ENCODE measurements at places on chromosomes 1 and 21.

DNA sequence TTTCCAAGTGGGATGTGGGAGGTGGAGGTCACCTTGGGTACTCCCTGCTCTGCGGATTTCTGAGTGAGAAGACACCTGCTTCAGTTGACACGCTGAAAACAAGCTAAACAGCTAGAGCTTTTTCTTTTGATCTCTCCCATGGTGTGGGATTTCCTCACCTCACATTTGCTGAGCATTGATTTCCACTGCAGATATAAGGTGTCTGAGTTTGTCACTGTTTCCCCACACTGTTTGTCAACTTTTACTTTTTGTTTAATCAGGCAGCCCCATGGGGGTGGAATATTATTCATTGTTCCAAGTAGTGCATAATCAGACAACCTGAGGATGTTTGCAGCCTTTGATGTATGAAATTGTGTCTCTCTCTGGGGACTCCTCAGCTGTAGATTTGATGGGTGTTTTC, 49.5 kb downstream of the FASLG start:
- DNase-seq: no peak

GRCh38 chr1:91778964-91779363, 107.0 kb downstream of the TGFBR3 start:
- no peak for DNase-seq

GRCh38 chr1:159007726-159008125, 2.0 kb upstream of the IFI16 start:
- DNase-seq: no peak

GRCh38 chr1:70247768-70248167, 26.6 kb downstream of the SRSF11 start:
- DNase-seq: no peak

DNA sequence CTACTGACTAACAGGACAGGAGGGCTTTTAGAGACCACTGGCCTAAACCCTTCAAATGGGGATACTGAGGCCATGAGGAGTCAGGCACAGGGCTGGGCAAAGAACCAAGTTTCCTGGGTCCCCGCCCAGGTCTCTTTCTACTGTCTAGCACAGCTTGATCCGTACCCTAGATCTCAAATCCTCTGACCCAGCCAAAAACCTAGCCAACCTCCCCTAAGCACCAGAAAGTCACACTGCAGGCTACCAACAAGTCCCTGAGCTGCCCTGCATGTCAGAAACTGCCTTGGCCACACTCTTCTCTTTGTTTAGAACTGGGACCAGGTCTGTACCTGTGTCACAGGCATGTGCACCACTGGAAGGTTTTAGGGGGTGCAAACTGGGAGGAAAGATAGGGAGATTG, 33.6 kb downstream of the AHDC1 start:
- no peak for DNase-seq

DNA sequence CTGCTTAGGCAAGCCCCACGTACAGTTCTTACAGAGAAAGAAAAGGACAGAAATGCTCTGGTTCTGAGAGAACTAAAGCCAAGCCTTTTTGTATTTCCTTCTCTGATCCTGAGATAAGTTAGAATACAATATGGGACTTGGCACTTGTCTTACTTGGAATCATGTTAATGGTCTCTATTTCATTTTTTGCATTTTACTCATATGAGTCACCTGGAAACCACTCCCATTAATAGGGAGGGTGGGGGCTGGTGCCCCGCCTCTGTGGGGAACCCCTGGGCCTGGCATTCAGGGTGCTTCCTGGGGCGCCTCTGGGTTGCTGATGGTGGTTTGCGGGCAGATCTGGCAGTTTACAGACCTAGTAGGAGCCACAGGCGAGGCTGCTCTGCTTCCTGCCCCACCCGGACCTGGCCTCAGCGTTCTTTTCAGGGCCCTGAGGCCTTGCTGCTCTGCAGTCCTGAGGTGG, 26.7 kb downstream of the TSPAN2 start:
- peak; percentile 94 for DNase-seq

GRCh38 chr1:117631359-117632160, 25.7 kb downstream of the TENT5C start:
- no peak for DNase-seq

GRCh38 chr1:74145086-74145485, 52.9 kb downstream of the LRRIQ3 start:
- no peak for DNase-seq

DNA sequence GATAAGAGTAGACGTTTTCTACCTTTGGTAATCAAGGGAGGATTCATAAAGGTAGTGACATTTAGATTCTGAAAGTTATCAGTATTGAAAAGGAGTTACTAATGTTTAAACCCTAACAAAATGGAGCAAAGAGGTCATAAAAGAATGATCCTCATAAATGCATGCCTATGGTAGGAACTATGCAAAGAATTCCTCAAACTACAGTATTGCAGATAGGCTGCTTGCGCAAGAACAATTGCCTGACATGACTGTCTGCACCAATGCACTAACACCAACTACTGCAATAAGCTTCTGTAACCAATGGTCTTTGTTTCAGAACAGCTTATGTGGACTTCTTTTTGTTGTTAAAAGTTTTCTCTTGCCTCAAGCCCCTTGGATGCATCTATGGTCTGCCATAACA, 597.3 kb upstream of the ADGRL4 start:
- DNase-seq: no peak

DNA sequence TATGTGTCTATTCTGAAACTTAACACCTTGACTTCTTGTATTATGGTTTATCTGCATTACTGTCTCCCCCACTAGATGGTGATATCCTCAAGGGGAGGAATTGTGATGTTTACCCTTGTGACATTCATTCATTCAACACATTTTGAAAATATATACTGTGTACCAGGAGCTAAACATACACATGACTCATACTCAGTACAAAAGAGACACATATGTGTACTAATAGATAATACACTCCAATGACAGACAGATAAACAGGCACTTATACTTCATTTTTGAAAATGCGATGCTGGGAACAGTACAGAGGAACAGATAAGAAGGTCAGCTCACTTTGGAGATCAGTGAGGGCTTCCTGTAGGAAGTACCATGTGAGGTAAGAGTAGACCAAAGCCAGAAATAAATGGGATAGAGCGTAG, 8.9 kb upstream of the RAB3GAP2 start:
- no peak for DNase-seq

GRCh38 chr21:33908760-33909159, 6.8 kb downstream of the ATP5PO start:
- no peak for DNase-seq

DNA sequence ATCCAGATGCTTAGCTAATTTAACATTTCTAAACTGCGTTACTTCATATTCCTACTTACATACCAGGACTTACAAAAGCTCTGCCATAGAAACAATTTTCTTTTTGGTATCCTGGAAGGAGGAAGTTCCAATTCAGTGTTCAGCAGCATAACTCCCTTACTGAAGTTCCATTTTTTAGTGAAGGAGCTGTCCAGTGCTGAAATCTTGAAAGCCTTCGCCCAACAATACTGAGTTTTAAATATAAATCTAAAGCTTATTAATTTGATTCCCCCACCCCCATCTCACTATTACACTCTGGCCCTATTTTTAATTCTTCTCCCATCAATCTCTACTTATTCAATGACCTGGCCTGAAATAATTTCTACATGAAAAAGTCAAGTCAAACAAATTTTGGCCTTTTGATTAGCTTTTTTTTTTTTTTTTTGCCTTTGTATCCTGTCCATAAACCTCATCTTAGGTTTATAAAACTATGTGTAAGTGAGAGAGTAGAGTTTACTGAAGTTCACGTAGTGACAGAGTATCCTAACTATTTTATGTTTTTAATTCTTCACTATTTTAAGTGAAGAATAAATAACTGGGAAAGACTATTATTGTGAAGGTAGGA, 323.0 kb upstream of the PLD5 start:
- no peak for DNase-seq

DNA sequence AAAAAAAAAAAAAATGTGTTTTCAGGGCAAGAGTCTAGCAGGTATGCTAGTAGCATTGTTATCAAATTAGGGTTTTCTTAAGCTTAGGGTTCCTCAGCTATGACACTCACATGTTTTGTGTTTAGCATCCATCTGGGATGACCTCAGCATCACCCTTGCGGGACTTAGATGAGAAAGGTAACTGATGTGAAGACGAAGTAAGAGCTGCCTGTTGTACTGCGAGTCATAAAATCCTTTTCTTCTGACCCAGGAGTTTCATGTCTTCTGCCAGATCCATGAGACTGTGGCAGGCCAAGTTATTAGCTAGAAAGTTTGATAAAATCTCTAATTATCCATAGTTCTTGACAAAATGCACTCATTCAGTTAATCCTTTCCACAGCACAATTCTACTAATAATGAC, 1251.1 kb downstream of the AMY1C start:
- DNase-seq: no peak

DNA sequence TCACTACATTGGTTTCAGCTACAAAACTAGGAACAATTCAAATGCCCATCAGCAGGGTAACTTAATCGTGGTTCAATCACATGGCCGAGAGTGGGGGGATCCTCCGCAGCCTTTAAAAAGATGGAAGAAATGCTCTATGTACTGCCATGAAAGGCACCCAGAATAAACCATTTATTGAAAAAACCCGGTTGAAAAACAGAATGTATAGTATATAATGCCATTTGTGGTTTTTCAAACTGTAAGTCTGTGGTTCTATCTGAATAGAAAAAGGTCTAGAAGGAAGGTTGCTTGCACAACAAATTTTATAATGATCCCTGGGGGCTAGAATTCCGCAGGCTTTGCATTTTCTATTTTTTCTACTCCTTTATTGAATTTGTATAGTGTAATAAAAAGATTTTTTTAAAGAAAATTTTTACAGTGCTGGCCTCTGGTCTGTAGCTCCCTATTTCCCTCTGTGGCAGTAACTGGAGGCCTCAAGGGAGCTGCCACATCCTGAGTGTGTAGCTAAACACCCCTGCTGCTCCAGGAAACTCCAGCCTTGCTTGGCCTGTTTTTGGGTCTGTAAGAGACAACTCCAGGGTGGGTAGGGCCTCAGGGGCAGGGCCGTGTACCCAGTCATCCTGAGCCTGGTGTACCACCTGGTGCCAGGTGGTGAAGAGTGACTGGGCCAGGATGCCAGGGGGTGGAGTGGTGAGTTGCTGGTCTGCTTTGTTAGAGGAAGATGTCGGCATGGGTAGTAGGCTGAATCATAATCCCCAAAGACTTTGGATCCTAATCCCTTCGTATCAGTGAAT, 51.5 kb upstream of the EPS8L3 start:
- no peak for DNase-seq

- peak; percentile 26 for DNase-seq
Measured at GRCh38 chr1:36321119-36321951, 2.1 kb downstream of the EVA1B start.

DNA sequence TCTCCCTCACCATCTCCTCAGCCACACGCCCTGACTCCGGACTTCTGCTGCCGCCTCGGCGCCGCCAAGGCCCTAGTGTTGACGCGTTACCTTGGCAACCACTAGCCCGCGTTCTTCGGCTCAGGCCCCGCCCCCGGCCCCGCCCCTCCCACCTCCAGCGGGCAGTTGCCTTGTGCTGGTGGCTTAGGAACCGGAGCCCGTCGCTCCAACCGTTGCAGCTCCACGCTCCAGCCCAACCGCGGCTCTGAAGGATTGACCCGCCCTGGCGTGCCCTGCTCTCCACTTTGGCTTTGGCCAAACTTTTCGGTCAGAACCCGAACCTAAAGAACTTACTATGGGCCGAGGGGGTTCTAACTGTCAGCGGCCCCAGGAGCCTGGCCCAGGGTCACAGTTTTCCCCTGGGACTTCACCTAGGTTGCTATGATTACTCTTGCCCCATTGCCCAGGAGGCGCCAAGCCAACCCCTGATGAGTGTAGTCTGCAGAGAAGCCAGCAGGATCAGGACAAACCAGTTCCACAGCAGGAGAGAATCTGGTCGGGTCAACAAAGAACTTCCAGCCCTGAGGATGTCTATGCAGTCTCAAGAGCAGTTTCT, at the start of gene CFAP45:
Gene CFAP45 (minus strand): TSS at position 80 of the 595 bp plus-strand sequence. CDS start 67 bp downstream, at position 13.
- peak; percentile 81 for DNase-seq

- no peak for DNase-seq
Measured at GRCh38 chr1:24470592-24470991, 32.0 kb upstream of the RCAN3 start.

- DNase-seq: no peak
Measured at GRCh38 chr1:31799895-31800673, 15.7 kb downstream of the SPOCD1 start.

DNA sequence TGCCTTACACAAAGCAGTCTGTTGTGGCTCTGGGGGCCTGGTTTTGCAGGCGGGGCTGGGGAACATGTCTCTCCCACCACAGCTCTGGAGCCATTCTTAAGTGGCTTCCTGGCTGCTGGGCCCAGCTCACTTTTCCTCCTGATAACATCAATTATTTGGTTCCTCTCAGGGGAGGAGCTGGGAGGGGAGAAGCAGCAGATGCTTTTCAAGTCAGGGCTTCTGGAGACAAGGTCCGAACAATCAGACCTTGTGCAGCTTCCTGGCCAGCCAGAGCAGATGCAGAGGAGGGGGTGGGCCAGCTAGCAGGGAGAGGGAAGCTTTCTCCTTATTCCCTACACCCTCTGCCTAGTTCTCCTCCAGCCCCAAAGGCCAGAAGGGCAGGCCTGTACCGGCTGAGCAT, 3.7 kb upstream of the PAQR6 start:
- no peak for DNase-seq

DNA sequence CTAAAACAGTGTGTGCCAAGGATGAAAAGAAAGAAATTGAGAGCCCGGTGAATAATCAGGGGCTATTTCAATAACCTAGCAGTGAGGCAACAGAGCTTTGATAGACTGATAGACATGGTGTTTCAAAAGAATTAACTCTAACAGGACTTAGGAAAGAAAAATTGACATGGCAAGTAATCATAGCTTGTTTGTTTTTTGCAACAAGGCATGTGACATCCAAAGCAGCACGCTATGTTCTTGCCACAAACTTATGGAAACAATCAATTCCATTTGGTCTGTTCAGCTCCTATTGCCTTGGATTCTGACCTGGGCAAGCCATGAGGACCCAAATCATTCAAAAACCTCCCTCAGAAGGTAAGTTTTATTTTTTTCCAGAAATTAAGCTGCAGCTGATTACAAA, 608.5 kb downstream of the SMYD3 start:
- DNase-seq: no peak

- no peak for DNase-seq
Measured at GRCh38 chr1:199725002-199725565, 302.4 kb upstream of the NR5A2 start.

GRCh38 chr1:42962641-42963377, 4.1 kb upstream of the SLC2A1 start:
- DNase-seq: no peak

DNA sequence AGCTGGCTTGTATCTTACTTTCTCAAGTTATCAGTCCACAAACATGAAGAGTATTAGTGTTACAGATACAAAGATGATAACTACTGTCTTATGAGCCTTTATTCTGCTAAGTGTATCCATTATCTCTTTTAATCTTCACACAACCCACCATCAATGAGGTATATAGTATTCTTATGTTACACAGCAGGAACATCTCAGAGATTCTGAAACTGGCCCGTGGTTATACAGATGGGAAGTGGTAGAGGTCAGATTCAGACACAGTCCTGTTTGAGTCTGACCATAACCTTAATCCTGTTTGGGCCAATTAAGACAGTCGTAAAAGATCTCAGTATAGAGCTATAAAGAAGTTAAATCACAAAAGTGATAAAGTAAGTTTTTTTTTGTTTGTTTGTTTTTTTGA, 5.1 kb upstream of the TMEM269 start:
- no peak for DNase-seq

DNA sequence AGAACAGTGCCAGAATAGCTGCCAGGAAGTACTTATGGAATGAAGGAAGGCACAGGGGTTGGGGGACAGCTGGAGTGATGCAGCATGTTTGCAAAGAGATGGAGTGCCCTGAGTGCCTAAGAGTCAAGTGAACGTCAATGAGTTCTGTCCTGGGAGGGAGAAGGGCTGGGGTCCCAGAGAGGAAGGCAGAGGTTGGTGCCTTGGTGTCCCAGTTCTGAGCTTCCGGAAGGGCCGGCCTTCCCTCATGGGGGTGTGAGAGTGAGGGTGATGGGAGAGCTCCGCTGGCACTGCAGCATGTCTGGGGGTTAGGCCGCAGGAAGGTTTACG, 17.6 kb downstream of the NES start:
- DNase-seq: no peak
